NT2/D1 (cell line): ENCODE measurements at places on chromosomes 16 and 17.

DNA sequence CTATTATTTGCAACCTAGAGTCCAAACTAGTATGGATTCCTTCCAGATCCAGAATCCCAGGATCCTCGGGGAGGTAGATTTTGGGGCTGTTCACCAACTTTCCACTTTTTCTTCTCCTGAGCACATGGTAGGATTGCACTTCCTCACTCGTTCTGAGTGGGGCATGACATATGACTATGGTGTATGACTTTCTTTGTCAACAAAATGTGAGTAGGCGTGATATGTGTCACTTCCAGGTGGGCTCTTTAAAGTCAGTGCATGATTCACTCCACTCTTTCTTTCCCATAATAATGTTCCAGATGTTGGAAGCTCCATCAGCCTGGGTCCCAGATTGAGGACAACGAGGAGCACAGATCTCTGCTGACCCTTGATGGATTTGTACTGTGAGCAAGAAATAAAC is 21.5 kb downstream of the IRX5 start:
- no peak for DNase-seq

DNA sequence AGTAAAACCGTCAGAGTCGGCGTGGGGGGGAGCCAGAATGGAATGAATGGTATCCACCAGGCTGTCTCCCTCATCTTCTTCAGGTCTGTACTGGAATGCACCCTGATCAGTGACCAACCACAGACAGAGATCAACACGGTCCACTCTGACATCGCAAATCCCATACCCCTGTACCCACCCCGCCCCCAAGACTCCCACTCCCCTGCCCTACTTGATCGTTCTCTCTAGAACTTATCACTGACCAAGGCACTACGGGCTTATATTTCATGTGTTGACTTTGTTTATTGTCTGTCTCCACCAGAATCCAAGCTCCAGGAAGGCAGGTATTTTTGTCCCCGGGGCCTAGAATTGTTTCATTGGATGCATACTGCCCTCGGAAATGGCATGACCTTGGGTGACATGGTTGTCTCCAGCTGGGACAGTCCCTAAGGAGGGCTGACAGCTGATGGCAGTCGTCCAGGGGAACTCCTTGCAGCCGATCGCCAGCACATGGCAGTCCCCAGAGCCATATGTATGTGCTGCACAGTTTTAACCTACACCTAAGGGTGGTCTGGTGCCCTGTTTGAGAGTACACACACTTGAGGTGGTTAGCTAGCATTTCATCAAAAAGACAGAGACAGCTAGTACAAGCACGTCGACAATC is 526 bp upstream of the MFSD6L start:
- DNase-seq: no peak

DNA sequence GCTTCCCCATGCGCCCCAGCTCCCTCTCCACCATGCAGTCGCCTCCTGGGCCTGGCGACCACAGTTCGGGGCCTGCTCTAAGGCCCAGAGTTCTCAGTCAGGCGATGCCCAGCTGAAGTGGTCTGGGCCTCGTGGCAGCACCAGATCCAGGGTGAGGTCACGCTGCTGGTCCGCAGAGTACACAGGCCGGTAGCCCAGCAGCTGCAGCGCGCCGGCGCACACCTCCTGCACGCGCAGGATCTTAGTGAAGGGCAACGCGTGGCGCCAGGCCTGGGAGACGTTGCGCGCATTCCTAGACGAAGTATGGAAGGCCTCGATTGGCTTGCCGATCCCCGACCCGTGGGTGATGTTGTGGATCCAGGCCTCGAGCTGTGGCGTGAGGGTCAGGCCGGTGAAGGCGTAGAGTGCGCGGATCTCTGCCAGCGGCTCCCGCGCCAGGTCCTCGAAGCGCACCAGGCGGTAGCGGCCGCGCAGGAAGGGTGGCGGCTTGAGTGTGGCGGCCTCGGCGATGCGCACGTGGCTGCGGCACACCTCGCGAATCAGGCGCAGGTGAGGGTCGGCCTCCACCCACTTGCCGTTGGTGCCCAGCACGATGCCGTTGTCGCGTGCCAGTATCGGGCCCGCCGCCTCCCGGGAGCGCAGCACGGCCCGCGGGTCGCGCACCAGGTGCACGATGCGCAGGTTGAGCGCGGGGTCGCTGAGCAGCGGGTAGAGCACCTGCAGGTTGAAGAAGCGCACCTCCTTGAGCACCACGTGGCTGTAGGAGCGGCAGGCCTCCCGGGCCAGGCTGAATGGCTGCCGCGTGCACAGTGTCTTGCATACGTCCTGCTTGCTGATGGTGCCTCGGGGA is 6.6 kb downstream of the CHST5 start:
- DNase-seq: no peak

DNA sequence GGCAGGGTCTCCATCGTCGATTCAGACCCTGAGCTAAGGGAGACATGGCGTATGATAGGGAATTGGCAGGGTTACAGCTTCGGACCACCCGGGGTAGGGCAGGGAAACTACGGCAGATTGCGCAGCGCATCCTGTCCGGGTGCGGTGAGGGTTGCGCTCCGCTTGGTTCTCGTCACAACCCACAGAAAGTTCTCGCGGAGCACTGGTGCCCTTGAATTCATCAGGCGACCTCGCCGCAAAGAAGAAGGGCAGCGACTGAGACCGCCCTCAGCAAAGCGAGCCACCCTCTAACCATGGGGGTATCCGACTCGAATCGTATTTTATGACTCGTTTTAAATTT is 1.2 kb downstream of the HS3ST3B1 start:
- no peak for DNase-seq

DNA sequence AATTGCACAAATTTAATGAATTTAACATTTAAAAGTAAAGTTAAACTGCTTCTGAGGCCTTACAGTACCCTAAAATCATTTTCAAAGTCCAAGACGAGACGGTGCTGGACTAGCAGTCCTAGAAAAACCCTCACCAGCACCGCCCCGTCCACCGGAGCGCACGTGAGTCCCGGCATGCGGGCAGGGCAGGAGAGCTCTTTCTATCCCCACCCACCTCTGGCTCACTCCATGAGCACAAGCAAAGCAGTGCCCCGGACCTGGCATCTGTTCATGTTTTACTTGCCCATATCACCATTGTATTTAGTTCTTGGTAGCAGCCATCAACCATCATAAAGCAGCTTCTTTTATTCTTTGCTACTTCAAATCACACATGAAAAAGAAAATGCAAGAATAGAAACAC is 41.7 kb downstream of the ANKRD11 start:
- no peak for DNase-seq

DNA sequence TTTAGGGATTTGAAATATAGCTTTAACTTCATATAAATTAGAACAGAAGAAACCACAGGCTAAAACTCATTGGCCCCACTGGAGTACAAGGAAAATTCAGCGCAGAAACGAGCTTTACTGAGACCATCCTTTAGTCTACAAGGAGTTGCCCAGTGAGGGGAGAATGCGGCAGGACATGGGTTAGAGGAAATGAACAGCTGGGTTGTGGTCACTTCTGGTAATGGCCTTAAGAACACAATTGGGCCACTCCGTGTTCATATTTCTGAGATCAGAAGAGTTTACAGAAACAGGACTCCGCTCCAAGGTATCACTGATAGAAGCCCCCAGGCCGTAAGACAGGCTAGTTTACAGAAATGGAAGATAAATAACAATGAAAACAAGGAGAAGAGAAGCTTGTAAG is 188.3 kb downstream of the ZFHX3 start:
- no peak for DNase-seq
